ENCODE measurements at places on chromosomes 4 and X.

GRCh38 chrX:72301781-72302180 lies 3.9 kb downstream of the CITED1 start:
- no peak for DNase-seq

DNA sequence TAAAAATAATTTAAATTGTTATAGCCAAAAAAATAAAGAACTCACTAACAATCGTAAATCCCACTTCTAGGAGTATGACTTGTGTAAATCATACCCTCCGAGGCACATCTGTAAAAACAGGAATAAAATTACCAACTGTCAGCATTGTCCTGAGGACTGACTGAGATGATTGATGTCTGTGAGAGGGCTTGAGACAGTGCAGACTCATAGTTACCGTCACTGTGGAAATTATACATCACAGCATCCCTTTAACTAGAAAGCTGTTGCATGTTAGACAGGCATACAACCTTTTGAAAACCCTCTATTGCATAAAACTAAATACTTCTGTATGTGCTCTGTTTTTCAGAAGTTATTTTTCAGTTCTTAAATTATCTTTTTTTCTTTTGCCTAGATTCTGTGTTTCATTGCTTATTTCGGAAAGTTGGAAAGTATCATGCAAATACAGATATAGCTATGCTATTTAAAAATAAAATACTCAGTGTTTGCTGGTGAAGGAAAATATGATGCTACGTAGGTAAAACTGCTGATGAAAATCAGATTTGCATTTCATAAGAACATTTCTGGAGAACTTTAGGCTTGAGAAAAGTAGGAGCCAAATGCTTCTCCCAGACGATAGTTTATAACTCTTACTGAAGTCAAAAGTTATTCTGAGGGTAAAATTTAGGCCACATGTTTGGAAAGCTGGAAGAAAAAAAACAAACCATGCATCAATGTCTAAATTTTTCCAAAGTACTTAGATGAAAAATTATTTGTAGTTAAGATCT lies 13.6 kb upstream of the RBPJ start:
- peak; percentile 29 for DNase-seq

DNA sequence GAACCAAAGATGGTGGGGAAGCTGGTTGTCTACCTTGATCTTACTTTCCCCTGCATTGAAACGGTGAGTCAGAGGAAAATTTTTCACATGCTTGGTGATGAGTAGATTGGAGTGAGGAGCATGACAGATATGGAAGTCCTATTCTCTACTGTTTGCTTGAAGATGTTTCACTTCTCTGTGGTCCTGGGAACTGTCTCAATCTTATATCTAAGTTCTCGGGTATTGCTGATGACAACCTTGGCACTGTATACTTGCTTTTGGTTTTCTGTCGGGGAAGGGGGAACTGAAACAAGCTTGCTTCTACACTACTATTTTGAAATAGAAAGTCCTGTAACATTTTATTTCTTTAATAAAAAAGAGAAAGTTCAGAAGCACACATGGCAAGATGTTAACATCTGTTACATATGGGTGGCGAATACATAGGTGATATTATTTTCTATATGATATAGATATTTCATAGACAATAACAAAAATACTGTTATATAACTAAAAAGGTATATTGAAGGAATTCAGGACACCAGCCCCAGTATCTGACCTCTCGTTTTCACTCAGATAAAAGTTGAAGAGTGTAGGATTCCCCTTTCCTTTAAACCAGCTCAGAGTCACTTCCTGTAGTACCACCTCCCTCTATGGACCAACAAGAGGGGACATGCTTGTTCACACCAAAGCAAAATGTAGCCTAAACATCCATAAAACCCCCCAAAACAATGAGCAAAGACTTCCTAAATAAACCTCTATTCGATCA lies 88.8 kb downstream of the FMR1NB start:
- no peak for DNase-seq

GRCh38 chr4:3010998-3011397 lies 47.6 kb downstream of the GRK4 start:
- no peak for DNase-seq

DNA sequence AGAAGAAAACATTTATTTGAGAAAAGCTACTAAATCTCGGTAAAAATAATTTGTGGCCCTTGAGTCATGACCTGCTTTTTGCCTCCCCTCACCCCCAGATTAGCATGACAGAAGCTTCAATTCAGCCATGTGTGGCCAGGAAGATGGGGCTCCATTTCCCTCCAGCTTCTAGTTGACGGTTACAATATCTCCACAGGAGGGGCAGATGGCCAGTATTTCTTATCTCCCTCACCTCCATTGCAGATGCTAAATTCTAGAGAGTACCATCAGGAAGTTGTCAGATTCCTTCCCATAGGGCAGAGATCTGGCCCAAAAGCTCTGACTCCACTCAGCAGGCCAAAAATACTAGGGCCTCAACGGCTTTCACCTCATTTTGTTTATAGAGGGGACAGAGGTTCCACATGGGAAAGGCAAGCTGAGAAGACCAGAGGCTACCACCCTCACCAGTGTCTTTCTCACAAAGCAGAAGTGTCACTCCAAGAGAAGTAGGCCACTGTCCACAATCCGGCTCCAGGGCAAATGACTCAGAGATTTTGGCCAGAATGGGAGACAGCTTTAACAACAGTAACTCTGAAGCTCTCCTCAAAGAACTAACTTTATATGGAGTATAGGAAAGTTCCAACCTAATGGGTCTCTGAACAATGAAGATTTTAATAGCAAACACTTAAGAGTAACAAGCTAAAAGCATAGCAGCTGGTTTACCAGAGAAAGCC lies 108.3 kb downstream of the TBC1D19 start:
- DNase-seq, result no peak

- DNase-seq, result no peak
Observed at GRCh38 chrX:12496343-12496742, 294.9 kb upstream of the PRPS2 start.

DNA sequence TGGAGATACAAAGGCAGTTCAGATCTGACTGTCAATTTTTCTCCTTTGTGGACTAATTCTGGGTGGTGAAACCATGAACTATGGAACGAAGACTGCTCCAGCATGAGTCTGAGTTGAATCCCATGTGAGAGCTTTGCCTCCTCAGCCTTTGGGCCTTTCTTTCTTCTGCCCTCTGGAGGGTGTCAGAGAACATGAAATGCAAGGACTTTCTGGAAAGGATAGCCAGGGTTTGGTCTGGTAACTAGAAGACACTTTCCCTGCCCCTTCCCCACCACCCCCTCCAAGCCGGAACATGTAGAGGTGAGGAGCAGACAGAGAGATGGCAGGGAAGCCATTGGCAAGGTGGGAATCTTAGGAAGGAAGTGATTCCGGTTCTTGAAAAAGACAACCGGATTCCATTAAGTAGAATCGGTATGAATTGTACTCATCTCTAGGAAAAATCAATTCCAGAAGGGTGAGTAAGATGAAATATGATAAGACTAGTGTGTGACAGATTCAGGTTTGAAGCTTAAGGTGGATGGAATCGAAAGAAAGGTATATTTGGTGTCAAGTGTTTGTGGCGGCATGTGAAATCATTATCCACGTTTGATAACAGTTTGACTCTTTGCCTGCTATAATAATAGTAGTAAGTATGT lies 19.0 kb downstream of the FHL1 start:
- DNase-seq, result no peak

DNA sequence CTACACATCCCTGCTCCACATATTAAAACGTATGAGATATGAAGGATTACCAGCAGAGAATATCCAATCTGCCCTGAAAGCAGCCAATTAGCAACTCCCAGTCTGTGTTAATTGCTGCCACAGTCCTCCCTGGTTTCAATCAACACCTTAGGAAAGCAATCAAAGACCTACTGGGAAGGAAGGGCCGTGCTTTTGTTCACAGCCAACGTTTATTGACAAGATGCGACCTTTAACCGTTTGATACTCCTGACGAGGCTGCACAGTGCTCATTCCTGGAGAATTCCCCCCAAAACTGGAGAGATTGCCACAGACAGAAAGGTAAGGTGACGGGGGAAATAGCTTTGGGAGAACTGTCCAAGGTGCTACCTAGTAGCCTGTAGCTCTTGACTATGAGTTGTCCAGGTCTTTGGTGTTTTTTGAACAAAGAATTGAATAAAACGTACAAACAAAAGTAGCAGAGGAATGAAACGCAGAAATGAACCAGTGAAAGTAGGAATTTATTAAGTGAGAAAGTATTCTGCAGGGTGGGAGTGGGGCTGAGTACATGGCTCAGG lies 596.5 kb downstream of the NLGN4X start:
- DNase-seq, result no peak

DNA sequence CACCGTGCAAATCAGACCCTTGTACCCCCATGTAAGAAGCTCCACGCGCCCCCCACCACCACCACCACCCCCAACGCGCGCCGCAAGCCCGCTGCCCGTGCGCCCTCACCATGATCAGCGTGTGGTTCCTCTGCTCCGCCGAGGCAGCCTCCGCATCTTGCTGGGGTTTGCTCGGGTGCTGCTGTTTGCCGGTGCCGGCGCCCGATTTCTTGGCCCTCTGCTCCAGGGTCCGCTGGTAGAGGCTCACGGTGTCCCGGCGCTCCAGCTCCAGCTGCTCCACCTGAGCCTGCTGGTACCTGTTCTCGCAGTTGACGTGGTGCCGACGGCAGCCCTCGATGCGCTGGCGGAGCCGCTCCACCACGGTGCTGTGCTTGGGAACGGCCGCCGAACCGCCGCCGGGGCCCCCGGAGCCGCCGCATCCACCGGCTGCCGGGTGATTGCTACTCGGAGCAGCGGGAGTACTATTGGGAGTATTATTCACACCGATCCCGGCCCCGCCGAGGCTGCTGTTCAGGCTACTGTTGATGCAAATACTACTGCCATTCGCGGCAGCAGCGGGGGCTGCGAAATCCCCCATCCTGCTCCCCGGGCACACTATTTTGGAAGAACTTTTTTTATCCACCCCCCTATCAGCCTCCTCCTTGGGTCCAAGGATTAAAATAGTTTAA lies 1.1 kb downstream of the MAML3 start:
- no peak for DNase-seq

- DNase-seq, result no peak
Observed at GRCh38 chrX:143165778-143166177, 140.1 kb downstream of the SPANXN4 start.

DNA sequence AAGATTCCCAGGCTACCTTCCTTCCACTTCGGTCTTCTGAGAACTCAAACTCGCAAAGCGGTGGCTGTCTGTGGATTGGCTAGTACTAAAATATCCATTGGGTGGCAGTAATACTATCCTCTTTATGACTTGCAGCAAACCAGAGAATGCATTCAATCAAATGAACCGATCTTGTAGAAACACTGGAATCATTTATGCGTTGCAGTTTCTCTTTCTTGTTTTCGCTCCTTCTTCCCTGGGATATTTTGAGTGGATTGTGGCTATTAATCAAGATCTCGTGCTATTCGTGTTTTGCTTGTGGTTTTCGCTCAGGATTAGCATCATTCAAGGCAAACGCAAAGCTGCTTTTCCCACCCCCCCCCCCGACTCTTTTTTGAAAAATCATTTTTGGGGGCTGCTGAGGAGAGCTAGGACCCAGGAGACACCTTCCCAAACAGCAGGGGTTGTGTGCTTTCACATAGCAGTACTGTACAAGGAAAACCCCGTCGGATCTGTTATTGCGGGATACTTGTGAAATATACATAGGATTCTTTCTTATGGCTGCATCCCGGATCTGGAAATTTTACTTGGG lies at the start of gene IL1RAPL1:
Gene IL1RAPL1, plus strand, starts transcription at position 466 of the 571 bp plus-strand sequence.
- peak; percentile 77 for DNase-seq

DNA sequence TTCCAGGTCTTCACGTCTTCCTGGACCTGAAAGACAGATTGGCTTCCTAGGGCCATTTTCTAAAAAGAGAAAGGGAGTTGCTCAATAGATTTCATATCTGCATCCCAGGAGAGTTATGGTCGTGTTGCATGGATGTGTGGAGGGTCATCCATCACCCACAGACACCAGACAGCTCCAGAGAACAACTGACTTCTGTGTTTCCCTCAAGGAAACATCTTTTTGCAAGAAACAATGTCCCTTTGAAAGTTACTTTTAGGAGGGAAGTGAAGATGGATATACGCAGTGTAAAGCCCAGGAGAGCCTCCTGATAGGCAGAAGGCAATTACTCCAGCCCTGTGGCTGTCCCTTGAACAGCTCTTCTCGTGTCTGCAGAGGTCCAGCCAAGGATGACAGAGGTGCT lies 108.3 kb downstream of the CLNK start:
- no peak for DNase-seq

GRCh38 chr4:90207887-90208454 lies 80.8 kb downstream of the CCSER1 start:
- no peak for DNase-seq

DNA sequence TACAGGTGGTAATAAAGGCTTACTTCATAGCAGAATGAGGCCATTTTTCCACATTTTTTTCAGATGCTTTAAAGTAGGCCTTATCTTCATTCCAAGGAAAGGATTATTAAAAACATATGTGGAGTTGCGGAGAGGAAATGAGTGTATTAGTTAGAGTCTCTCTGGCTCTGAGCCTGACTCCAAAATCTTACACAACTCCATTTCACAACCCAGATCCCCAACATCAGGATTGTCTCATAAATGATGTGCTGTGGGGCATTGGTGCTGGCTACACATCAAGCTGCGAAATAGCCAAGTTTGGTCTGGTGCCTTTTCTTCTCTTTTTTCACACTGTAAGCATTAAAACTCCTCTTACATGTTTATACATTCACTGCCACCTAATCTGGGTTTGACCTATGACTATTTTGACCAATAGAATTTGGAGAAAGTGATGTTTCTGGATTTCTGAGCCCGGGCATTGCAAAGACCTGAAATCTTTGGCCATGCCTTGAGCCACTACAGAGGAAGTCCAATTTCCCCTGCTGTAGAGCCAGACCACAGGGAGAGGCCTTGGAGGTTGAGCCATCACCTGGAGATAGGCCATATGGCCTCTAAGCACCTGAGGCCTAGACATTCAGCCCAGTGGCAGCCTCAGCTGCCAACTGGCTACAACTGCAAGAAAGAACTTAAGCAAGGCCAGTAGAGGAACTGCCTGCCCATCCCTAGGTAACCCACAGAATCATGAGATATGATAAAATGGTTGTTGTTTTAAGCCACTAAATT lies 16.7 kb upstream of the SOD3 start:
- no peak for DNase-seq

DNA sequence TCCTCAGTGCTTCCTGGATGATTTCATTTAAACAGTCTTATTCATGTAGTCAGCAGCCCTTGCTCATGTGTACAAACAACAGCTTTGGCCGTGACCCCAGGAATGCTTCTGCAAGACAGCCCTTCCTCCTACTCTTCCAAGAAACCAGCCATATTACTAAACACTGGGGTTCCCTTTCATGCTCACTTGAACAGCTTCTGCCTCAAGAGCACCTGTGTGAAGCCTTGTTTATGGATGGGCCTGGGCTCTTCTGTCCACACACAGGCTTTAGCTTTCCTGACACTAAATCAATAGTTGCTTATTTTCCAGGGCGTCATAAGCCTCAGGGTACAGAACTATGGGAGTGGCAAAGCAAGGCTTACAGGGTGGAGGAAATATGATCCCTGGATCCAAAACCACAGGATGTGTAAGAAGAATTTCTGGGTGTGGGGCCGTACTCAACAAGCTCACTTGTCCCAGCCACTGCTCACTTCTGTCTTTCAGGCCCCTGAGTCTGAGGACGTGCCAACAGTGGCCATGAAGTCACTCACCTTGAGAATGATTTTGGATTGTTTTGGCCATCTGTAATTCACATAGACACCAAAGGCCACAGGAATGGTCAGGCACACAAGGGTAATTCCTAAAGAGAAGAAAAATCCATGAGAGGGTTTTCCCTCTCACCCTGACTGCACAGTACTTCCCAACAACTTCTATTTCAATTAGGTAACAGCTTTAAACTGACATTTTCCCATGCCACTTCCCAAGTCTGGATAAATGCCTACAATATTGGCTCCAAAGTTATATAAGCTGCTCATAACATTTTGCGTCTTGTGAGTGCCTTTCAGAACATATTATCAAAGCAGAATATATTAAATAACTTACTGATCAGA lies 17.7 kb downstream of the SLC10A6 start:
- DNase-seq, result no peak

- DNase-seq, result no peak
Observed at GRCh38 chr4:185272245-185272644, 62.8 kb downstream of the SNX25 start.
